Bronchial smooth muscle cell (primary cell): ENCODE measurements at places on chromosomes 5 and 9. TPM values are rescaled to one million over a fixed set of nuclear protein-coding genes. Genes with fewer than 3 reads are reported as not detected.

FNIP1 gene
- total RNA-seq = 41.7 and 62.3 TPM in 2 replicates

RCL1 gene
- 7.2 and 7.6 TPM in 2 replicates for total RNA-seq

HTR1A gene
- total RNA-seq = not detected in 2 replicates

CAMK2A gene
- 0.47 and 0.69 TPM in 2 replicates for total RNA-seq

SLC36A1 gene
- 3.6 and 6.5 TPM in 2 replicates for total RNA-seq

AIF1L gene
- total RNA-seq = 0.16 and 6.8 TPM in 2 replicates

SLIT3 gene
- total RNA-seq = 0.95 and 2.8 TPM in 2 replicates

NMUR2 gene
- not detected in 2 replicates for total RNA-seq

SURF1 gene
- 32.8 and 43.2 TPM in 2 replicates for total RNA-seq

TRIM41 gene
- 21.2 and 23.2 TPM in 2 replicates for total RNA-seq

C9orf50 gene
- under 0.01 TPM in 2 replicates for total RNA-seq
